ENCODE measurements at places on chromosomes 6 and 20. TPM values are rescaled to one million over a fixed set of nuclear protein-coding genes. Genes with fewer than 3 reads are reported as not detected.

ID4 gene
- 5.3 TPM for total RNA-seq

SIRPA gene
- 59.6 TPM for total RNA-seq

MEP1A gene
- not detected for total RNA-seq

ZNF341 gene
- 1.5 TPM for total RNA-seq

HLA-E gene
- 532 TPM for total RNA-seq

CRISP2 gene
- not detected for total RNA-seq

VIP gene
- total RNA-seq, result not detected

RAB44 gene
- total RNA-seq, result not detected

GNAS-AS1 gene
- under 0.01 TPM for total RNA-seq

CST3 gene
- 102 TPM for total RNA-seq

SH3BGRL2 gene
- total RNA-seq, result 0.33 TPM
